ENCODE measurements at places on chromosomes 2 and 18. TPM values are rescaled to one million over a fixed set of nuclear protein-coding genes. Genes with fewer than 3 reads are reported as not detected.

MYL1 gene
- not detected for total RNA-seq

MYO3B gene
- 0.03 TPM for total RNA-seq

GRCh38 chr2:58598171-58598570, 357.0 kb upstream of the FANCL start:
- DNase-seq = no peak

GRCh38 chr2:25454824-25455611, 113.3 kb upstream of the DNMT3A start:
- no peak for DNase-seq

- peak; percentile 74 for DNase-seq
Observed at GRCh38 chr2:160582490-160583145, 89.0 kb upstream of the RBMS1 start.

- peak; percentile 45 for DNase-seq
Observed at GRCh38 chr18:21897811-21898210, 157.2 kb downstream of the MIB1 start.

GRCh38 chr2:100275200-100275589, 47.1 kb downstream of the LONRF2 start:
- no peak for DNase-seq

DNA sequence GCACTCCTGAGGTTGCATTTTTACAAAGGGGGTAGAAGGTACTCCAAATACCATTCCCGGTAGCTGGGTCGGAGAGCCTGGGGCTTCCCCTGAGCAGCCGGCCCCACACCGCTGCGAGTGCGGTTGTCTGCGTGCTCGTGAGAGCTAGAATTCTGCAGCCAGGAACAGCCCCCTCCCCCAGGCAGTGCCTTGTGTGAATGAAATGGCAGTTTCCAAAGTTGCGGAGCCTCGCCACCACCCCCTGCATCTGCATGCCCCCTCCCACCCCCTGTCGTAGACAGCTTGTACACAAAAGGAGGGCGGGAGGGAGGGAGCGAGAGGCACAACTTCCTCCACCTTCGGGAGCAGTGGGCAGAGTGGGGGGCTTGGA, 1.1 kb downstream of the MYCN start:
- peak; percentile 41 for DNase-seq

DNA sequence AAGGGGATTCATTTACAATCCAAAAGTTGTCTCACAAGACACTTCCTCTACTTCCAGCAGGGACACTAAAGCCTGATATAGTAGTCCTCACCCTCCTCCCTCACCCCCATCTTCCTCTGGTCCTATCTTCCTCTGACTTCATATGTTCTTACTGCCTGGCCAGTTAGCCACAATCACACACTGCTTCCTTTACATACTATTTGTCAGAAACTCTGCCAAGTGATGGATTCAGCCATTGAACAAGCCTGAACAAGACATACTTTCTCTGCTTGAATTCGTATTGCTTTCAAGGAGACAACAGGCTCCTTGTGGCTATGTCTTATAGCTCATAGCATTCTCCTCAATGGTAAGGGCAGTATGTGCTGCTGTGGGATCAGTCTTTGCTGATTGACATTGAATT, 672.2 kb downstream of the BCL11A start:
- no peak for DNase-seq

DNA sequence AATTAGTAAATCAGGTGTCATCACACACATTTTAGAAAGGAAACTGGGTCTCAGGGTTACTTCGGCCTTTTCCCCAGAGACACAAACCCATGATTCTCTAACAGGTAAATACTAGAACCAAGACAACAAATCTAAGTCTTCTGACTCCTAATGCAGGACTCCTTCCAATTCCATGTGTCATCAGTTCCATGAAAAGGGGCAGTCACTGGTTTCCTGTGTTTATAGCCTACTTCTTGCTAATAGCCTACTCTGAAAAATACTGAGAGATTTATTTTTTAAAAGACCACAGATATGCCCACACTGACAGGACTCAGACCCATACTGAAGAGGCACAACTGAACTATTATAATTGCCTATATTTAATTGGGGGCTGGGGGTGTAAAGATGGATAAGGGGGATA, 33.0 kb downstream of the RAB1A start:
- no peak for DNase-seq

DNA sequence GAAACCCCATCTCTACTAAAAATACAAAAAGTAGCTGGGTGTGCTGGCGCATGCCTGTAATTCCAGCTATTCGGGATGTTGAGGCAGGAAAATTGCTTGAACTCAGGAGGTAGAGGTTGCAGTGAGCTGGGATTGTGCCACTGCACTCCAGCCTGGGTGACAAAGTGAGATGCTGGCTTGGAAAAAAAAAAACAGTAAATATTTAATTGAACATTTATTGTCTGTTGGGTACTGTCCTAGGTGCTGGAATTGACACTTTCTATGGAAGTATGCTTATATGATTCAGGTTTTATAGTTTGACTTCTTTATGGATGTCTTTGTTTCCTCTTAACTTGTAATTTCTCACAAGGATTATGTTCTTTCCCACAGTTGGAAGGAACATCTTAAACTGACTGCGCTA, 633.1 kb upstream of the SETBP1 start:
- no peak for DNase-seq

Measured in lung (tissue), 17 donors.